Stimulated activated CD4-positive, alpha-beta T cell treated with anti-CD3 and anti-CD28 coated beads, Interleukin-15, amount 100 ng/mL, for 1 hour (primary cell): ENCODE measurements at places on chromosomes 12 and 14.

GRCh38 chr12:82109243-82109642 lies 248.9 kb downstream of the CCDC59 start:
- DNase-seq = no peak

GRCh38 chr12:109892748-109893147 lies 7.3 kb upstream of the TCHP start:
- DNase-seq = no peak

DNA sequence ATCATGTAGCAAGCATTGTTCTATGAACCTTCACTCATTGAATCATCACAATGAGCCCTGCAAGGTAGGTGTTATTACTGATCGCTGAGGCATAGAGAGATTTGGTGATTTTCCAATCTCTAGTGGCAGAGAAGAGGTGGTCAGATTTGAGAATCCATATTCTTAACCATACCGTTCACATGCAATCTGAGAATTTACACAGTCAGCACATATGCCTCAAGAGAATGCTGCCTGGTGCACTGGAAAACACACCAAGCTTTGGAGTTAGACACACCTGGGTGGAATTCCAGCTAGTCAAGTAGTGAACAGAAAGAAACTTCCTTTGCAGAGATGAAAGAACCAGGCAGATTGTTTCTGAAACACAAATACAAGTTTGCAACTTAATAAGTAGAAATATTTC lies 94.1 kb downstream of the LGR5 start:
- DNase-seq = no peak

DNA sequence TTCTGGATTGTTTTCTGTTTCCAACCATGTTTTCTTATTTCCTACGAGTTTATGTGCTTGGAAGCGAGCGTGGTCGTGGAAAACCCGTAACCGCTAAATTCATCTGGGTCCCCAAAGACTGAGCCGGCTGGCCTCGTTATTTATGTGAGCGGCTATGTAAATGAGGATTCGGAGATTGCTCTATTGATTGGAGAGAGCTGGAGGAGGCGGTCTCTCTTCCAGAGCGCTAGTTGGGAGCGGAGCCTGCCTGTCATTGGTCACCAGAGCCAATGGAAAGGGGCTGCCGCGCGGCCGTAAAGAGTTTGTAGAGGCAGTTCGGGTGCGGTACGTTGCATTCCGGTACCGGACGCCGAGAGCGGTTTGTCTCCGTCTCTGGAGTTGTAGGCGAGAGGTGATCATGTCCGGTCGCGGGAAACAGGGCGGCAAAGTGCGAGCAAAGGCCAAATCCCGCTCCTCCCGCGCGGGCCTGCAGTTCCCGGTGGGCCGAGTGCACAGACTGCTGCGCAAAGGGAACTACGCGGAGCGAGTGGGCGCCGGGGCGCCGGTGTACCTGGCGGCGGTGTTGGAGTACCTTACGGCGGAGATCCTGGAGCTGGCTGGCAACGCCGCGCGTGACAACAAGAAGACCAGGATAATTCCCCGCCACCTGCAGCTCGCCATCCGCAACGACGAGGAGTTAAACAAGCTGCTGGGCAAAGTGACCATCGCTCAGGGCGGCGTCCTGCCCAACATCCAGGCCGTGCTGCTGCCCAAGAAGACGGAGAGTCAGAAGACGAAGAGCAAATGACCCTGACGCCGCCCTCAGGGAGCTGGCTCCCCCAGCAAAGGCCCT lies 29.0 kb downstream of the WBP11 start:
- DNase-seq = peak; percentile 71

- DNase-seq = no peak
These were observed 216.9 kb downstream of the NTF3 start for GRCh38 chr12:5648692-5649359.

GRCh38 chr14:28756884-28757570 lies 9.6 kb upstream of the FOXG1 start:
- DNase-seq = no peak

GRCh38 chr12:50394469-50395029 lies 1.9 kb downstream of the FAM186A start:
- no peak for DNase-seq

DNA sequence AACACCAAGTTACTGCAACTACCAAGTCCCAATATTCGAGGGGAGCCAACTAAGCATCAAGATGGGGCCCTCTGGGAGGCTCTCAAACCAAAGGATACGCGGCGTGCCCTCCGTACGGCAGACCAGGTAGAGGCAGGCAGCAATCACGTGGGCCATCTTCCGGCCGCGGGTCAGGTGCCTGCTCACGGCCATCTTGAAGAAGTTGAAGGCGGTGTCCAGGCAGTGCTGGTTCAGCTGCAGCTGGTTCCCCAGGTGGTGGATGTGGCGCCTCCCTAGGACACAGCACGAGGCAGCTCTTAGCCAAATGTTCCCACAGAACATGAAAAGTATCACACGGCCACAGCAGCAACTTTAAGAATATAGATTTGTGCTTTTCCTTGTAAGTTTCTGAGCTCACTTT lies 24.3 kb downstream of the BTBD6 start:
- DNase-seq = no peak

DNA sequence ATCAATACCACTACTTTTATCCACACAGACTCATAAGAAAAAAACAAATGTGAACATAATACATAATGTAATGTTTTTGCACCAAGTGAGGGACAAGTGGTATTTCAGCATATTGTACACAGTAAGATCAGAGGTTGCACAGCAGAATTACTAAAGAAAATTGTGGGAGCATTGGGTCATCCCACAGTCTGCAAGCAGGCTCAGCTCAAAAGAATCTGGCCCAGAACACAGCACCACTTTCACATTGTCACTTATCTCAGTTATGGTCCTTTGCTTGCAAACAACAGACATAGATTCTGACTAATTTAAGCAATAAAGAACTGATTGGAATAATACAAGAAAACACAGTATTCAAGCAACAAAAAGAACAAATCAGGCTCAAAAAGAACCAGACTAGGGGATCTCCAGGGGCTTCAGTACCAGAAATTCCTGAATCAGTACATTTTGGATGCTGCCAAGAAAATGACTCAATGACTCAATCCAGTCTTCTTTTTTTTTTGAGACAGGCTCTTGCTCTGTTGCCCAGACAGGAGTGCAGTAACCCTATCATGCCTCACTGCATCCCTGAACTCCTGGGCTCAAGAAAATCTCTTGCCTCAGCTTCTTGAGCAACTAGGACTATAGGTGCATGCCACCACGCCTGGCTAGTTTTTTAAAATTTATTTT lies 42.9 kb upstream of the EEA1 start:
- DNase-seq = no peak

GRCh38 chr14:52078721-52079120 lies 9.9 kb upstream of the NID2 start:
- DNase-seq = no peak

DNA sequence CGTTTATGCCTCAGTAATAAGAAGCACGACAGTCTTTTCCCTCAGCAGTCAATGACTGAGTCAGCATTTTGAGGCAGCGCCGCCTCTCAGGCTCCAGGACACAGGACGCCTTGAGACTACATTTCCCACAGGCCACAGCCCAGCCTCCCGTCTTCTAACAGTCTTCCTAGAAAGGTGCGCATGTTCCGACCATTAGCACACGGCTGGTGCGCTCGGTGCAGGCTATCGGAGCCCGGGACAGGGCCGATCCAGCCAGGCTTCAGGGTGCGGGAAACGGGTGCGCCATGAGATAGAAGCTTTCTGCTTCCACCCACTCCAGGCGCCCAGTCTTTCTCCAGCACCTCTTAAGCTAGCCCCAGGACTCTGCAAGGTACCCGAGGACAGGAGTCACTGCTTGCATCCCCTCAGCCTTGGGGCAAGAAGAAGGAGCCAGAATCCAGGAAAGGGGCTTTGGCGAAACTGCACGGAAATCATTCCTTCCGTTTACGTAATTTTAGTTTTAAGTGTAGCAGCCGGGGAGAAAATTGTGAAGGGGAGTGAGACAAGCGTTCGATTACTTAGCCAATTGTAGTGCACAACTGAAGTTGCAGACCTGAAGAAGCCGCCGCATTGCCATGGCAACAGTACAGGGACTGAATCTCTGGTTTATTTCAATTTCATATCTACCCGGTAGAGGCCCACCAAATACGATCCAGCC lies 54.0 kb downstream of the ZNF641 start:
- DNase-seq = no peak

- DNase-seq = no peak
These were observed 40.4 kb upstream of the BTG1 start for GRCh38 chr12:92186038-92186470.

GRCh38 chr12:2680676-2681039 lies 114.1 kb upstream of the FKBP4 start:
- no peak for DNase-seq

GRCh38 chr14:49946320-49947141 lies 53.6 kb downstream of the ARF6 start:
- peak; percentile 5 for DNase-seq
